ENCODE measurements at places on chromosomes 2 and 18.

GRCh38 chr2:127043367-127044164 lies 63.4 kb downstream of the BIN1 start:
- DNase-seq, result no peak

- DNase-seq, result peak; percentile 42
Observed at GRCh38 chr2:110983133-110983532, 137.6 kb upstream of the BCL2L11 start.

GRCh38 chr2:162833345-162833744 lies 5.2 kb downstream of the KCNH7 start:
- no peak for DNase-seq

GRCh38 chr2:62234755-62235655 lies 39.1 kb downstream of the B3GNT2 start:
- DNase-seq, result no peak

- DNase-seq, result no peak
Observed at GRCh38 chr2:127985026-127985734, 42.7 kb downstream of the SAP130 start.

Measured in suppressor macrophage (primary cell).